ENCODE measurements at places on chromosomes 7 and 10.

GRCh38 chr10:36489611-36490228, 635.7 kb upstream of the ANKRD30A start:
- DNase-seq, result no peak

DNA sequence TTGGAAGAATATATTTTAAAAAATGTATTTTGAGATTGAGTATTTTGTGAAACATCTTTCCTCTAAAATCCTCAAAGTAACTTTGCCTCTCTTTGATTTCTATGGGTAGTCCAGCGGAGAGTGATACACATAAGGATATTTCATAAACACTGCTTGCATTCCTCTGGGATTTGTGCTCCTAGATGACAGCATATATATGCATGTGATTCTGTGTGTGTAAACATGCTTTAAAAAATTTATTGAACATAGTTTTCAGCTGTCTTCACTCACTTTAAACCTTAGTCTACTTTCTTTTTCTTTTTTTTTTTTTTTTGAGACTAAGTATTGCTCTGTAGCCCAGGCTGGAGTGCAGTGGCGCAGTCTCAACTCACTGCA, 84.6 kb downstream of the KAT6B start:
- DNase-seq, result no peak

DNA sequence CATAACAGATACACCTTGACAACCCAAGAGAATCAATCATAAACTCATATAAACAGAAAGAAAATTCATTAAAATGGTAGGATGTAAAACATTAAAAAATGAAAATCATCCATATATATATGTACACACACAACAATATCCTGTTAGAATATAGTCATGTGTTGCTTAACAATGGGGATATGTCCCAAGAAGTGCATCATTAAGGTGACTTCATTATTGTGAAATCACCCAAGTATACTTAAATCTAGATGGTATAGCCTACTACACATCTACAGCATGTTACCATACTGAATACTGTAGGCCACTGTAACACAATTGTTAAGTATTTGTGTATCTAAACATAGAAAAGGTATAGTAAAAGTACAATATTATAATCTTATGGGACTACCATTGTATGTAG, 115.8 kb upstream of the TMEM168 start:
- DNase-seq, result no peak

DNA sequence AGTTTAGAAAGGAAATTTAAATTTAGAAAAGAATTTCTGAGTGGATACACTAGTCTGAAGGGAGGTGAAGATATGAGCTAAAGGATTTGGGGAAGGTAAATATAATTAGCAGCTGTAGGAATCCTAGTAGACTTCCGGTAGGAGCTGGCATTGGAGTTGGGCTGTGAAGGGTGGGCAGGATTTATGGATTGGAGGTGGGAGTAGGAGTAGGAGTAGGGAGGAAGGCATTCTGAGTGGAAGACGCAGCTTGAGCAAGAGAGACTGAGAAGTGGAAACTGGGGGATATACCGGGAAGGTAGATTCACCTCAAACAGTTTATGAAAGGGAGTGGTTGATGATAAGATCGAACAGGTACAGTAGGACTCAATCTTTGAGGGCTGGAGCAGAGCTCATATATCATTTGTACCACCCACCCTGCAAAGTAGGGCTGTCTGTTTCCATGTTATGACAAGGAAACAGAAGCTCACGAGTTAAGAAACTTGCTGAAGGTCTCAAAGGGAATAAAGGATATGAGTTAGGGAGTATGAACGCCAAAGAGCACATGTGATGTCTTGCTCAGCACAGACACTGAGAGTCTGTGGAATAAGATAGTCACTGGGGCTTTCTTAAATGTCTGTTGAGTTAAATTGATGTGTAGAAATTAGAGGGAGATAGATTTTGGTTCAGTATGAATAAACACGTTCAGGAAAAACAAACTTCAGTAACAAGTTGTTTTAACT, 81.6 kb downstream of the RPS24 start:
- DNase-seq, result no peak

- DNase-seq, result no peak
Observed at GRCh38 chr7:80082213-80082612, 52.4 kb upstream of the GNAI1 start.

DNA sequence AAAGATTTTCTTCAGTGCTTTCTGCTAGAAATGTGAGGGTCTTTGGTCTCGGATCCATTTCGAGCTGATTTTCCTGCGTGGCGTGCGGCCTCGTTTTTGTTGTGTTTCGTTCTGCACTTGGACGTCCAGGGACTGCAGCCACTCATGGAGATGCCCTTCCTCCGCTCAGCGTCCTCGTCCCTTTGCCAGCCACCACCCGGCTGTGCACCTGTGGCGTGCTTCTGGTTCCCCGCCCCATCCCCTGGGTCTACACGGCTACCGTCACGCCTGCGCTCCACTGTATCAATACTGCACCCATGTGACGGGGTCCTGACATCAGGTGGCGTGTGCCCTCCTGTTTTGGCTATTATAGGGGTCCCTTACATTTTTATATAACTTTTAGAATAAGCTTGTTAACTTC, 42.7 kb upstream of the NKX6-2 start:
- no peak for DNase-seq

GRCh38 chr10:75063461-75064230, 47.8 kb upstream of the SAMD8 start:
- no peak for DNase-seq

DNA sequence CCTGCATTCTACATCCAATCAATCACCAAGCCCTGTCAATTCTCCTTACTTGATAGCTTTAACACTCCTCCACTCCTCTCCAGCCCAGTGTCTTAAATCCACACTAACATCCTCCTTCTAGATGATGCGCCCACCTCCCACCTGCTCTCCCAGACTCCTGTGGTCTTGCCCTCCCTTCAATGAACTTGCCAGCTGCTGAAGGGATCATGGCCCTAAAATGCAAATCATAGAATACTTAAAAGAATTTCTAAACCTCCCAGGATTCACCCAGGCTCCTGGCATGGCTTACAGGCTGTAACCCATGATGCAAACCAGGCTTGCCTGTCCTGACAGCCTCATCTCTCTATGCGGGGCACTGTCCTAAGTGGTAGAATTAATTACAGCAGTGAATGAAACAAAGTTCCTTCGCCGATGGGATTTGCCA, 43.6 kb downstream of the SYPL1 start:
- DNase-seq, result no peak

- DNase-seq, result no peak
Observed at GRCh38 chr10:10138685-10139084, 879.0 kb upstream of the CELF2 start.

GRCh38 chr7:17939211-17939605, 1.1 kb downstream of the SNX13 start:
- DNase-seq, result no peak

DNA sequence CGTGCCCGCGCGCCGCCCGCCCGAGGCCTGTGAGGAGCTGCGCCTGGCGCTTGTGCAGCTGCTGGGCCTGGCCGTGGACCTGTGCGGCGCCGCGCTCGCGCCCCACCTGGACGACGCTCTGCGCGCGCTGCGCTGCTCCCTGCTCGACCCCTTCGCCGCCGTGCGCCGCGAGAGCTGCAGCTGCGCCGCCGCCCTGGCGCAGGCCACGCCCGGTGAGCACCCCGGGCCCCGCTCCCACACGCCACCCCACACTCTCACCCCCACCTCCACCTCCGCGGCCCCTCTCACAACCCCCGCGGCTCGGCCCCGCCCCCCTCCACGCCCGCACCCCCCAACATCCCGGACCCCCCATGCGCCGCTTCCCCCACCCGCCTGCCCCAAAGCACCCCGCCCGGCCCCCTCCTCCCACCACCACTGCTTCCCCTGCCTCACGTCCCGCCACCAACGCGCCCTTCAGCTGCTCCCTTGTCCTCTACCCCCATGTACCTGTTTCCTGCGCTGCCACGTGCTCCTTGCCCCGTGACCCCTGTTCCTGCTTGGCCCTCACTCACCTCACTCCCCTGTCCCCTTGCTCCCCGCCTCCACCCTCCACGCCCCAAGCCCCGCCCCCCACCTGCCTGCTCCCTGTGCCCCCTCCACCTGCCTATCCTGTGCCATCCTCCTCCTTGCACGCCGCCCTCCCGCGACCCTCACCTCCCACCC, at the start of gene PRKAR1B:
Gene PRKAR1B (minus strand): TSS at position 178 of the 702 bp plus-strand sequence. CDS start 15,776 bp downstream, outside the sequence.
- peak; percentile 63 for DNase-seq

GRCh38 chr10:100825325-100825875, 80.0 kb downstream of the PAX2 start:
- DNase-seq, result no peak

GRCh38 chr7:72539702-72540101, 127.6 kb upstream of the CALN1 start:
- no peak for DNase-seq

DNA sequence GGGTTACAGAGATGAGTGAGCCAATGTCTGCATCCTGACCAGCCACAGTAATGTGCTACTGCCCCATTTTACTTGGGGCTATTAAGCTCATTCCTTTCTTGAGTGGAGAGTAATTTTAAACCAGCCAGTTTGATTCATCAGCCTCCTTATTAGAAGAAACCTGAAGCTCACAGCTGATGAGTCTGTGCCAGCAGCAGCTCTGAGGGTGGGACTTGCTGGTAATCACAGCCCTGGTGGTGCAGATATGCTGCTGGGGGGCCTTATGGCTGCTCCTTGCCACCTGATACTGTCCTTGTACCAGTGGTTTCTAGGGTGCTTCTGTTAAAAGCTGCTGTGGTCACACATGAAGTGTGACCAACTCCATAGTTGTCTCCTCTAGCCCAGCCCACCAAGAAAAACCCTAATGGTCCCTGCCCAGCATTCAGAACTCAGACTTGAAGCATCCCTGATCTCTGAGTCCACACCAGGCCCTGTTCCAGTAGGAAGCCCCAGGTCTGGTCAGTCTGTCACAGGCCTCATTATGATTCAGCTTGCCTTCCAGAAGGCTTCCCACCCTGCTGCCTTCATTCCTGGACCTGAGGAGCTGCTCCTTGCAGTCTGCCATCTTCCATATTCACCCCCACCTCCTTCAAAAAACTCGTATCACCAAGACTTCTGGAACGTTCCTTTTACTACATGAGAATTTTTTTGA, 28.9 kb upstream of the RBM20 start:
- DNase-seq, result no peak

DNA sequence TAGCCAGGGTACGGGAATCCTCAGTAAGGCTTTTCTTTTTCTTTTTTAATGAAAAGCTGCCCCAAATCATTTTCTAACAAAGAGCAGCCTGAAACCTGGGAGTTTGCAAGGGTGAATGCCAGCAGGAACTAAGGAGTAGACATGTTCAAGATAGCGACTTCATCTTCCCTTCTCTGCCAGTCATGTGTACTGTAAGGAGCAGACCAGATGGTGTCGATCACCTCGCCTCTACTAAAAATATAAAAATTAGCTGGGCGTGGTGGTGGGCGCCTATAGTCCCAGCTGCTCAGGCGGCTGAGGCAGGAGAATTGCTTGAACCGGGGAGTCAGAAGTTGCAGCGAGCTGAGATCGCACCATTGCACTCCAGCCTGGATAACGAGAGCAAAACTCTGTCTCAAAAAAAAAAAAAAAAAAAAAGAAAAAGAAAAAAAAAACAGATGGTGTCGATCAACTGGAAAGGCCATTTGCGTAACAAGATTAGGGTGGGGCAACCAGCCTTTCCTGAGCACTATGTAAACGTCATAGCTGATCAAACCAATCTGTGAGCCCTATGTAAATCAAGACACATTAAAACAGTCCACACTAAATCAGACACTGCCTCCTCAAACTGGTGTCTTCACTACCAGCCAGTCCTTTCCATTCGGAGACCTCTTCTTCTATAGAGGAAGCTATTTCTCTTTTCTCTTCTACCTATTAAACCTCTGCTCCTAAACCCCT, 33.8 kb downstream of the NOLC1 start:
- no peak for DNase-seq

DNA sequence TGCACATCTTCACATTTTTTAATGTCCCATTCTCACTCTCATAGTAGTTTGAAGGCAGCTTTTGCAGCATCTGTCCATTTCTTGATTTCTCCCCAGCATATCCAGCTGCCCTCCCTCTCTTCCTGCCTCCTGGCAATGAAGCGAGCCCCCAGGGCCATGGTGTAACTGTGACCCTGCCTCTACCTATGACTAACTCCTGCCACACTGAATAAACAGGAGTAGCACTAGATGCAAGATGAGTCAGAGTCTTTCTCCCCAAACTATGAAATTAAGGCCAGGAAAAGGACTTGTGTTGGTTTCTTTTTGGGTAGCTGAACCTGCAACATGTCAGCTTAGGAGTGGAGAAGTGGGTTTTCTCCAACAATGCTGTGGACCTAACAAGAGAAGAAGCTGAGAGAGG, 329.0 kb downstream of the RNLS start:
- peak; percentile 17 for DNase-seq

- no peak for DNase-seq
Observed at GRCh38 chr7:116724560-116725231, 52.7 kb downstream of the MET start.

DNA sequence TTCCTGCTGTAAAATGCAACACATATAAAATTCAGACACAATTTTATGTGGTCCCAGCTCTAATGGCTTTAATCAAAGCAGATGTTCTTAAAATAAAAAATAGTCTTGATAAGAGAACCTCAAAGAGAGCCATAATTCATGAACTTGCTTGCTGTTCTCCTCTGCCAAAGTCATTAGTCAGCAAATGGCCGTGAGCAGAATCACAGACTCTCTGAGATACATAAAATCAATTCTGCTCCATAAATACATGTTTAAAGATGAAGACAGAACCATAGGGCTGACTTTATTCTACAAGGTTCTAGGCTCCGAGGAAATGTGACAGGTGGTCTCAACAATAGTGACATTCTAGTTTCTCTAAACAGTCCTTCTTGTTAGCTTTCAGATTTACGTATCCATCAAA, 29.8 kb downstream of the HSPA12A start:
- no peak for DNase-seq

- DNase-seq, result no peak
Observed at GRCh38 chr7:120877701-120878100, 19.8 kb upstream of the TSPAN12 start.

DNA sequence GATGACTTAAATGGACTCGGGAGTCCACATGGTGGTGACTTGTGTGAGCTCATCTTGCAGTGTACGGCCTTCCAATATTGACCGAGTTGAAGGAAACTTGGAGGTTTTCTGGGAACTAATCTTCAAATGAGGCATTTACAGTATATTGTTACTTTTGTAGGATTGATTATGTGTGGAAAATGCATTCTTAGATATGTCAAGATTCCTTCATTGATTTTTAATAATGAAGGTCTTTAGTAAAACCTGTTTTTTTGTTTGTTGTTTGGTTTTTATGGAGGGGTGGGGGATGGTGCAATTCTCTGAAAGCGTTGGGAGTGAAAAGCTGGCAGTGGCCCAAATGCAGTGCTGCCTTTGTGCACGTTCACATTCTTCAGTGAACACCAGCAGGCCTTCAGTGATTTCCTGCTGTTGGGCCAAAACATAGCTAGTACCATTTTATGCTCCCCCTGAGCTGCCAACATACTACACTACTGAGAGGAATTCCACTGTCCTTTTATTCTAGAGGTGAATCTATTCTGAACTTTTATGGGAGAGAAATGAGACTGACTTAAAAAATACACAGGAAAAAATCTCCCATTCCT, 50.4 kb downstream of the CCNY start:
- DNase-seq, result no peak

GRCh38 chr7:44097064-44097932, 6.8 kb upstream of the AEBP1 start:
- peak; percentile 65 for DNase-seq

- DNase-seq, result no peak
Observed at GRCh38 chr10:132944510-132944909, 2.1 kb upstream of the CFAP46 start.
